Immature natural killer cell (primary cell): ENCODE measurements at places on chromosomes 5 and 9.

DNA sequence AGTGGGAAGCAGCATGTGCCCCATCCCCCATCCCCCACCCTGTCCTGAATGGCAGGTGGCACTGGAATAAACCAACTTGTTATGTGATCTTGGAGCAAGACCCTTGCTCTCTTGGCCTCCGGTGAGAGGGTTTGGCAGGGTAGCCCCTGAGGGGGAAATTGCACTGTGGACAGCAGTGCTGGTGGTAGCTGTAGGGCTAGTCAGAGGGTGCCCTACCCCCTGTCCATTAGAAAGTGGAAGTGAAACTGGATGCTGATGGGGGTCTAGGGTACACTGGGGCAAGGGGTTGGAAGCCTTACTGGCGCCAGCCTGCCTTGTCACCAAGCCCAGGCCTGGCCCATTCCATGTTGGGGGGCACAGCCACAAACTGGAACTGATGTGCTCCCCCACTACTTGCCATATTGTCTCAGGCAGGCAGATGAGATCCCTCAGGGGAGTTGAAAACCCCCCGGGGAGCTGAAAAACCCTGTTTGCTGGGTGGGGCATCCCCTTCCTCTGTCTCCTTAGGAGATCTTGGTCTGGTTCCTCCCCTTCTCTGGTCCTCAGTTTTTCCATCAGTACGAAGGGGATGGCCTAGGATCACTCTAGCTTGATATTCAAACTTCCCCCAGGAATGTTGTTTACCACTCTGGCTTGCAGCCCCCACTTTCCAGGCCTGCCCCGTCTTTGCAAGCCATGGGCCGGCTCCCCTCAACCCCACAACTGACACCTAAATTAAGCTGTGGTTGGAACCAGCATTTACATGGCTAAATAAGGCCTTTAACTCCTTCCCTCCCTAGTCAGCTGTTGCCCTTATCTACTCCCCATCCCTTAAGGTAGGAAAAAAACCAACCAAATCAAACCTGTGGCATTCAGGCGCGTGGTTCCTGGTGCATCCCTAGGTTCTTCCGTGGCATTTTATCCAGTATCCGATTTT, 14.4 kb upstream of the SYNPO start:
- H3K27me3 ChIP-seq: peaks cover 4% of the 10 kb centered on the region
- no peak overlapping the region for H3K27ac ChIP-seq
- H3K4me3 ChIP-seq: no peak overlapping the region
- H3K4me1 ChIP-seq: peaks cover 7% of the 10 kb centered on the region
- DNase-seq: no peak
- no peaks in the 10 kb centered on the region for H3K36me3 ChIP-seq

DNA sequence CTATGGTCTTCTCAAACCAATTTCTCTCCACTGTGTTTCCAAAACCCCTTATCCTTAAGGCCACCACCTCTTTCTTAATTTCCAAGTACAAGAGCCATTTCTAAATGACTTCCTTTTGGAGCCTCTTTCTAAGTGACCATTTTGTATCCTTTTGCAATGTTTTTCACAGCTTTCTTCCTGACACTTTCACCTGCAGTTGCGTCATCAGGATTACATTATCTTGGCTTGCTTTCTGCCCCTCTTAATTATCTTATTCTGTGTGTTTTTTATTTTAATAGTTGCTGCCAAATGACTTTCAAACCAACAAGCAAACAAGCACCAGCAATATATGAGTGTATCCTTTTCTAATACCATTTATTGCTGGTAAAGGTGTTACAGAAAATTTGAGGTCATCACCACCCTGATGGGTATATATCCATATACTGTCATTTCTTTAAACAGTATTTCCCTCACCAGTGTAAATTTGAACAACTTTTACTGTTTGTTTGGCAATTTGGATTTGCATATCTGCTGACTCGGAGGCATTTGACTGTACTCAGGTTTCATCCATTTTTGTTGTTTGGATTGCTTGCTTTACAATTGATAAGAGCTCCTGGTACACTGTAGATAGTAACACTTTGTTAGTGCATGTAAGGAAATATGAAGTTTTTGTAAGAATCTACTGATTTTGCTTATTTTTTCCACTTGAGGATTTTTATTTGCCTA, 5.4 kb upstream of the ANXA1 start:
- H3K4me3 ChIP-seq: no peak overlapping the region
- H3K27ac ChIP-seq: no peak overlapping the region
- no peaks in the 10 kb centered on the region for H3K36me3 ChIP-seq
- H3K27me3 ChIP-seq: no peaks in the 10 kb centered on the region
- DNase-seq: no peak

GRCh38 chr9:114096041-114096511, 3.0 kb downstream of the KIF12 start:
- no peak overlapping the region for H3K4me3 ChIP-seq
- DNase-seq: no peak
- no peaks in the 10 kb centered on the region for H3K36me3 ChIP-seq

DNA sequence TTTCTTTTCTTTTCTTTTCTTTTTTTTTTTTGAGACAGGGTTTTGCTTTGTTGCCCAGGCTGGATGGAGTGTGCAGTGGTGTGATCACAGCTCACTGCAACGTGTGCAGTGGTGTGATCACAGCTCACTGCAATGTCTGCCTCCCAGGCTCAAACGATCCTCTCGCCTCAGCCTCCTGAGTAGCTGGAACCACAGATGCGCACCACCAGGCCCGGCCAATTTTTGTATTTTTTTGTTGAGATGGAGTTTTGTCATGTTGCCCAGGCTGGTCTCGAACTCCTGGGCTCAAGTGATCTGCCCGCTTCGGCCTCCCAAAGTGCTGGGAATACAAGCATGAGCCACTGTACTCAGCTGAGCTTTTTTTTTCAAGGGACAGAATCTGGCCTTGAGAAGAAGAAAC, 36.8 kb upstream of the TJP2 start:
- H3K4me1 ChIP-seq: peaks cover 4% of the 10 kb centered on the region
- no peak overlapping the region for H3K4me3 ChIP-seq
- H3K27ac ChIP-seq: no peak overlapping the region
- DNase-seq: no peak
- peaks cover 4% of the 10 kb centered on the region for H3K36me3 ChIP-seq

DNA sequence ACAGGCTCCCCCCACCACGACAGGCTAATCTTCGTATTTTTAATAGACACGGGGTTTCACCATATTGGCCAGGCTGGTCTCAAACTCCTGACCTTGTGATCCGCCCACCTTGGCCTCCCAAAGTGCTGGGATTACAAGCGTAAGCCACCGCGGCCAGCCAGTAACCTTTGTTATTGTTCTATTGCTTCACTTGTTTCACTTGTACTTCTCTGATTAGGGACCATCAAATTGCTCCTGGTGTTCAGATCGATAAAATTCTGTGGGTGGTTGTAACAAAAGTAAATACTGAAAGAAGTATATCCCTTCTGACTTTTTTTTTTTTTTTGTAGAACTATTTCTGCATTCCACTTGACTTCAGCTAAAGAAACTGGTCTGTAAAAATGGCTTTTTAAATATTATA, 445.5 kb upstream of the CDH10 start:
- no peak overlapping the region for H3K4me3 ChIP-seq
- no peak overlapping the region for H3K27ac ChIP-seq
- no peaks in the 10 kb centered on the region for H3K27me3 ChIP-seq

DNA sequence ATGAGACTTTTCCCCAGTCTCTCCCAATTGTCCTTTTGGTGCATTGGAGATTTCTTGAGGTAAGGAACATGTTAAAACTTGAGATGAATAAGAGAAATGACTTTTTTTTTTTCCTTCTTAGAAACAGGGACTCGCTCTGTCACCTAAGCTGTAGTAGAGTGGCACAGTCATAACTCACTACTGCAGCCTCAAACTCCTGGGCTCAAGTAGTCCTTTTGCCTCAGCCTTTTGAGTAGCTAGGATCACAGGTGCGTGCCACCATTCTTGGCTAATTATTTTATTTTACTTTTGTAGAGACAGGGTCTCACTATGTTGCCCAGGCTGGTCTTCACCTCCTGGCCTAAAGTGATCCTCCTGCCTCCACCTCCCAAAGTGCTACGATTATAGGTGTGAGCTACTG, 25.9 kb downstream of the CDC42SE2 start:
- H3K36me3 ChIP-seq: no peaks in the 10 kb centered on the region
- H3K4me3 ChIP-seq: peak overlapping the region; percentile 73
- peak overlapping the region; percentile 89 for H3K27ac ChIP-seq
- peaks cover 82% of the 10 kb centered on the region for H3K4me1 ChIP-seq

DNA sequence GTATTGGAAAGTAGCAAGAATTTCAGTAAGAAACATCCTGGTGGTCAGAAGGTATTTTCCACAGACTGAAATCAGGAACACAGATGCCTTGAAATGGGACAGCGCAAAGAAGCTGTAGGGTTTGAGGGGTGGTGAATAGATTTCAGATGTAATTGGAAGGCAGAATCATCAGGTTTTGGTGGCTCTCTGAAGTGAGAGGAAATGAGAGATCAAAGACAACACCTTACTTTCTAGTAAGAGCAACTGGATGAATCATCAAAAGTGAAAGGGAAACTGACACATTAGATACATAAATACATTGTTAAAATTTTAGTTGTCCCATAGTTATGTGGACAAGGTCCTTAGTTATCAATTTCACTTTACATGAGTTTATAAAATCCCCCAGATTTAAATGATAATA, 188.2 kb upstream of the SLC27A6 start:
- no peaks in the 10 kb centered on the region for H3K4me1 ChIP-seq
- no peak overlapping the region for H3K27ac ChIP-seq
- no peak for DNase-seq
- no peak overlapping the region for H3K4me3 ChIP-seq
- H3K36me3 ChIP-seq: no peaks in the 10 kb centered on the region

DNA sequence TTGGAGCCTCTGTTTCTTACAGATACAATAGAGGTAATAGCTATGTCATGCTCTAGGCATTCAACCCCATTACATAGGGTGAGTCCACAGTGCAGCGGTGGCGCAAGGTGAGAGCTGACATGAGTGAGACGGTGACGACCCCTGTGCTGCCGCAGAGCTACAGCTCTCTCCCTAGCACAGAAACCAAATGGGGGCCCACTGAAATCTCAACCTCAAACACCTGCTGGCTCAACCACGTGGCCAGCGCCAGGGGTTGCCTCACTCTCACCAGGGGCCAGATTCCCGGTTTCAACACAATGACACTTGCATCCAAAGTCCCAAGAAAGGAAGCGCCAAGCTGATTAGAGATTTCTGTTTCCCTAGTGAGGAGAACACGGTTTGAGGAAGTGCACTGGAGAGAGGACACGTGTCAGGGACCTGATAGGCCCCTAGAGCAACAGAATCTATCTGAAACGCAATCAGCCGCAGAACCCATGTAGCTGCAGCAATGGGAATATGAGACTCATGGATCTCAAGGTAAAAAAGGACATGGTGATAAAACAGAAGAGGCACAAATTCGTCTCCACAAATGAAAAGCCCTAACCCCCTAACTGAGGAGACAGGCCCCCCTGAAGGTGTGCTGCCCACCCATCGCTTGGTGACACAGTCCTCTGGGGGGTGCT, 114.3 kb downstream of the CRB2 start:
- peaks cover 1% of the 10 kb centered on the region for H3K27me3 ChIP-seq
- H3K4me3 ChIP-seq: no peak overlapping the region
- peaks cover 4% of the 10 kb centered on the region for H3K36me3 ChIP-seq
- no peak overlapping the region for H3K27ac ChIP-seq
- no peaks in the 10 kb centered on the region for H3K4me1 ChIP-seq
- no peak for DNase-seq

- no peaks in the 10 kb centered on the region for H3K27me3 ChIP-seq
- no peaks in the 10 kb centered on the region for H3K36me3 ChIP-seq
- H3K4me3 ChIP-seq: no peak overlapping the region
- peak; percentile 14 for DNase-seq
Observed at GRCh38 chr5:52693280-52693679, 94.4 kb upstream of the ITGA1 start.

GRCh38 chr5:18745988-18746615, 1111.8 kb downstream of the TAF11L14 start:
- peaks cover 13% of the 10 kb centered on the region for H3K27me3 ChIP-seq
- no peaks in the 10 kb centered on the region for H3K36me3 ChIP-seq
- DNase-seq: peak; percentile 69
- peak overlapping the region; percentile 98 for H3K27ac ChIP-seq
- H3K4me1 ChIP-seq: peaks cover 63% of the 10 kb centered on the region

GRCh38 chr5:121152411-121152810, 688.3 kb downstream of the PRR16 start:
- no peak for DNase-seq
- H3K27ac ChIP-seq: no peak overlapping the region
- no peaks in the 10 kb centered on the region for H3K4me1 ChIP-seq
- H3K27me3 ChIP-seq: no peaks in the 10 kb centered on the region

DNA sequence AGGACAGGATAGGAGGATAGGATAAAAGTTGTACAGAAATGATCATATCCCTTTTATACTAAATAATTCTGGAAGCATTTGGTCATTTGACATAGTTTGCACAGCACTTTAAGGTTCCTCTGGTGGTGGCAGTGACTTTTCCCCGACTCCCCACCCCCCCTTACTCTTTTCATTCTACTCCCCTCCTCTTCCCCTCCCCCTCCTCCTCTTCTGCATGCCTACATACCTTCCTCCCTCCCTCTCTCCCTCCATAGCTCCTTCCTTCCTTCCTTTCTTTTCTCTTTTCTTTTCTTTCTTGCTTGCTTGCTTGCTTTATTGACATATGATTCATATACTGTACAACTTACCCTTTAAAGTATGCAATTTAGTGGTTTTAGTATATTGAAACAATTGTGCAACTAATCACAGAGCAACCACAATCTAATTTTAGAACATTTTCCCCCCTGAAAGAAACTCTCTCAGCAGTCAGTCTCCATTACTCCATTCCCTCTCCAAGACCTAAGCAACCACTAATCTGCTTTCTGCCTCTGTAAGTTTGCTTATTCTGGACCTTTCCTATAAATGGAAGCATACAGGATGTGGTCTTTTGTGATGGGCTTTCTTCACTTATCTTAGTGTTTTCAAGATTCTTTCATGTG, 159.0 kb downstream of the HACD4 start:
- peaks cover 8% of the 10 kb centered on the region for H3K4me1 ChIP-seq
- H3K36me3 ChIP-seq: peaks cover 4% of the 10 kb centered on the region
- H3K4me3 ChIP-seq: no peak overlapping the region
- no peak for DNase-seq

DNA sequence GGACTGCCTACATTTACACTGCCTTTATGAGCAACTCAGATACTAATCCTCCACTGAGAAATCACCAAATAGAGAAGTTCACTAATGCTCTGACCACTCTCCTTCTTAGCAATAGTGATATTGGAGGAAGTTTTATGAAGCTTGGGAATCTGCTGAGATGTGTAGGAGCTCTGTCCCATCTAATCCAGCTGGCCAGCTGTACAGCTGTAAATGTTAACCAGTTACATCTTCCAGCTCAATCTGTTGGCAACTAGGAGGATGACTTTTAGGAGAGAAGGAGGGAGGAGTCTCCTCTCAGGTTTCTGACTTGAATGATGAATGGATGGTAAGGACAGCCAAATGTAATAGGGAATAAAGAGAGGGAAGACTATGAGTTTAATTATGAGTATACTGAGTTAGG, 36.3 kb upstream of the LRRC19 start:
- H3K27me3 ChIP-seq: no peaks in the 10 kb centered on the region
- H3K4me3 ChIP-seq: no peak overlapping the region
- H3K4me1 ChIP-seq: no peaks in the 10 kb centered on the region
- H3K27ac ChIP-seq: no peak overlapping the region
- H3K36me3 ChIP-seq: peaks cover 4% of the 10 kb centered on the region
- DNase-seq: no peak

- no peak overlapping the region for H3K4me3 ChIP-seq
- H3K4me1 ChIP-seq: no peaks in the 10 kb centered on the region
- no peak for DNase-seq
- H3K27me3 ChIP-seq: peaks cover 2% of the 10 kb centered on the region
Observed at GRCh38 chr5:114391321-114391720, 29.5 kb downstream of the KCNN2 start.
